MM.1S (cell line): ENCODE measurements at places on chromosomes 12 and 14.

GRCh38 chr14:23399591-23399990 lies 8.5 kb downstream of the MYH6 start:
- DNase-seq = no peak

DNA sequence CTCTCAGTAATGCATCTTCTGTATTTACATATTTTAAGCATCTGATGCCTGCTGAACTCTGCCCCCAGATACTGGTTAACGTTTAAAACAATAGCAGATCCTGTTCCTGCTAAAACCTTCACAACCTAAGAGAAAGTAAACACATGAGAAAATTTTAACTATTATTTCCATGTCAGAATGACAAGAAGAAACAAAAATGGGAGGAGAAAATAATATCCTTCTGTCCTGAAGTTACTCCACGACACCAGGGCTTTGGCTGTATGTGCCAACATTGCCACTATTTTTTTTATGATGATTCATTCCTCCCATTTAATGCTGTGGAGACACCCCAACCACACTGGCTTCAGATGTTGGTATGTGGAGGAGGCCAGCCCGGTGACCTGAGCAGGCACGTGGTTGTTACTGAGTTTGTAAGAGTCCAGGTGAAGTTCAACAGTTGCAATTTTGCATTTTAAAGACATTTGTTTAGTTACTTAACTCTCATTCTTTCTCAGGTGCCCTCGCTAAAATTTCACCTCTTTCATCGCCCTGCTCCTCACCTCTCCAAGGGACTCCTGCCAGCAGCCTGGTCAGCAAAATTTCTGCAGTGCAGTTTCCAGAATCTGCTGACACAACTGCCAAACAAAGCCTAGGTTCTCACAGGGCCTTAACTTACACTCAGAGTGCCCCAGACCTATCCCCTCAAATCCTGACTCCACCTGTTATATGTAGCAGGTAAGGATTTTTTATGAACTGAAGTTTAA lies 65.5 kb upstream of the SLCO1C1 start:
- DNase-seq = peak; percentile 73

- peak; percentile 39 for DNase-seq
These were observed 197.5 kb upstream of the TMEM132C start for GRCh38 chr12:128069359-128069997.

- DNase-seq = no peak
These were observed 9.1 kb downstream of the C12orf76 start for GRCh38 chr12:110039085-110039807.

GRCh38 chr12:115000038-115000437 lies 316.1 kb upstream of the TBX3 start:
- peak; percentile 33 for DNase-seq

- no peak for DNase-seq
These were observed 574.1 kb downstream of the SLC16A7 start for GRCh38 chr12:60169904-60170303.

- no peak for DNase-seq
These were observed 26.6 kb upstream of the KCNC2 start for GRCh38 chr12:75236206-75236605.

DNA sequence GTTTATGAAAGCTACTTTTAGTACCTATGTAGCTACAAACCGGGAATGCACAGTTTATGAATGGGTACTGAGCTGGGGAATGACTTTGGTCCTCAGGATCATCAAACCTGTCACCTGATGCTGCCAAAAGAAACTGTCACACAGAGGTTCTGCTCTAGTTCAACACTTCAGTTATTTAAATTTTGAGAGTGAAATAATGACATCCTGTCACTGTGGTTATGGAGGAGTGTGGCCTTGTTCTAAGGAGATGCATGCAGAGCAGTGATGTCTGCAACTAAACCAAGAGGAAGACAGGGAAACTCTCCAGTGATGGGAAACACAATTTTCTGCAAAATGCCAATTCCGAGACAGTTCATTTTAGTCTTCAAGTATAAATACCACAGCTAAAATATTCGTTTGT lies 4.8 kb upstream of the AEBP2 start:
- no peak for DNase-seq

GRCh38 chr14:68463299-68463698 lies 329.6 kb downstream of the ZFP36L1 start:
- DNase-seq = no peak

- no peak for DNase-seq
These were observed 426.4 kb downstream of the TMEM121 start for GRCh38 chr14:105952826-105953225.

DNA sequence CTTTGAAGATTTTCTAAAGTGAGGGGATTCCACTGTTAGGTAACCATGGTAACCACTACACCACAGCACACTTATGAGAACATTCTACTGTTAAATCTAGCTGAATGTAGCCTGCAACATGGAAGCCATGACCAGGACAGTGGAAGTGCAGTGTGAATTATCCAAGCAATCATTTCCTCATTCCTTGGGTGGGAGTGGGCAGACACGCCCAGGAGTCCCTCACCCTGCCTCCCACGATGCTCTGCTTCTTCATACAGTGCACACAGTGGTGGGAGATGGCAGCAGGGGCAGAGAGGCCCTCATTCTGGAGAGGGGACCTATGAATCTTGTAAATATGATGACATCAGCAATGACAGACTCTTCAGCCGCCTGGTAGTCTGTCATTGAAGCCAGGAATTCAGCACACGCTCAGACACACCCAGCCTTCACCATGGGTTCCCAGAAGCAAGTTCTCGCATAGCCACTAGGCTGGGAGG lies 70.1 kb upstream of the HOXC13 start:
- DNase-seq = no peak

DNA sequence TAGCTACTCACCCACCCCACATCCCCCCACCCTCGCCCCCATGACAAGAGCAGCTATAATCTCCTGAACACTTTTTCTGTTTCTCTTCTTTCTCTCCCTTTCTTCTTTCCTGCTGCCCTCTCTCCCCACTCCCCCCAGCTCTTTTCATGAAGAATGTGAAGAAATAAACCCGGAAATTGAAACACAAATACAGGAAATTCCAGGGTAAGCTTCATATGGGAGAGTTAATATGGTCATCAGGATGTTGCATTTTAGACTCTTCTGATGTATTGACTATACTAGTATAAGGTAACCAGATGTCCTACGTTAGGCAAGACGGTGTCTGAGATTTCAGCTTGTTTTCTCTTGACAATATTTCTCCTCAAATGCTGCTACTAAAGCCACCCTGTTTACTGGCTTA lies 41.6 kb upstream of the LRIG3 start:
- DNase-seq = no peak

GRCh38 chr14:99685151-99685591 lies 1.1 kb downstream of the CYP46A1 start:
- no peak for DNase-seq

GRCh38 chr12:117837737-117838050 lies 131.1 kb downstream of the KSR2 start:
- DNase-seq = no peak

DNA sequence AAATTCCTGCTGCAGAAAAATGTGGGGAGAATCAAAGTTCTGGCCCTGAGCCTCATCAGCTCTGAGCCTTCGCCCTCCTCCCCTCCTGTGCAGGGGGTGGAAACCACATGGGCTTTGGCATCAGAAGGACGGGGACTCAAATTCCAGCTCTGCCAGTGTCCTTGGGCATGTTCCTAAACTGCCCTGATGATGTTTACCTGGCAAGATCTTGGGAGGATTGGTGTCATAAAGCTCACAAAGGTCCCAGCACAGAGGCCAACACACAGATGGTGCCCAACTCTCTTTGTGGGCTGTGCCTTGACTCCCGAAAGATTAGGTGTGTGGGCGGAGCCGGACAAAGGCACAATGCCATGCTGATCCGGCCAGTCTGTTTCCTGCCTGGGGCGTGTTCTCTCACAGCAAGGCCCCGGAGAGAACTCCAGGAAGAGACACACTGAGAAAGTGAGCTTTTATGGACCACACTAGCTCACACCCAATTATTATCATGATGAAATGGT lies 20.5 kb upstream of the CLMN start:
- DNase-seq = no peak

DNA sequence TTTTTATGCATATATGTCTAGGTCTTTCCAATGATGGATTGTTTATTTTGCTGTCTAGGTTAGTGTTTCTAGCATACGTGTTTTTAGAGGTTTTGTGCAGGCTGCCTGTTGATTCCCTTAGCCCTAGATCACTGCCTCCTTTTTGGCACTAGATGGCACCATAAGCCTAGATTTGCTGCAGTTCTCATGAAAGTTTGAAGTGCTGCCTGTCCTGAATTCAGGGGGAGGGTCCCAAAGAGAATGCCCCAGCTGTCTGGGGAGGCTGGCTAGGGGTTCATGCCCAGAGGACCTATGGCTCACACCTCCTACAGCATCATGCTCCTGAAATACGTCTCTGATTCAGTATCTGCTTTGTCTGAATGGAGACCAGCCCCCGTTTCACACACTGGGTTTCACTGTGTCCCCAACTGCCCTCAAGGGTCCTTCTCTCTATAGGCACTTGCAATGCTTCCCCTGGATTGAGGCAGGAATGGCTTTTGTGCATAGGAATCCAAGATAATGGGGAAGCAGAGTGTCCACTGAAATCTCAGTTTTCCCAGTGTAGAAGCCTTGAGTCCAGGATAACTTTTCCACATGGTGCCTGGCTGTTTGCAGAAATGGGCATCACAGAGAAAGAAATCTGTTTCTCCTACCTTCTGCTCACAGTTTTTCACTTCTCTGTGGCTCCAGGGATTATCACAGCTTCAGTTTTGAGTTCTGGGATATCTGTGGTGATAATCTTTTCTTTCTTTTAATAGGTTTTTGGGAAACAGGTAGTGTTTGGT lies 14.2 kb upstream of the TXNRD1 start:
- DNase-seq = peak; percentile 46

DNA sequence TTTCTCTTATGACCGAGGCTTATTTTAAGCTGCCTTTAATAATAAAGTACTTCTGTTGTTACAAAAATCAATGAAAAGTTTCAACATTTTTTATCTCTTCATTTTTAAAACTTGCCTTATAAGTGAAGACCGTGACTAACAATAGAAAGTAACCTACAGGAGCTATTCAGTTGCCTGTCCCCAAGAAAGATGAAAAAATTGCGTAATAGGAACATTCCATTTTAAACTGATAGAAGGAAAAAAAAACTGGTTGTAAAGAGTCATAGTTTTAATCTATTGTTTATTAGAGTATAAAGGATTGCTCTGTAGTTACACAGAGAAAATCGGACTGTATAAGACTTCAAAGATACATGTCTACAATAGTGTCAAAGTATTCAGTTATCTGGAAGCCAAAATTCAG lies 83.3 kb downstream of the DAAM1 start:
- no peak for DNase-seq

DNA sequence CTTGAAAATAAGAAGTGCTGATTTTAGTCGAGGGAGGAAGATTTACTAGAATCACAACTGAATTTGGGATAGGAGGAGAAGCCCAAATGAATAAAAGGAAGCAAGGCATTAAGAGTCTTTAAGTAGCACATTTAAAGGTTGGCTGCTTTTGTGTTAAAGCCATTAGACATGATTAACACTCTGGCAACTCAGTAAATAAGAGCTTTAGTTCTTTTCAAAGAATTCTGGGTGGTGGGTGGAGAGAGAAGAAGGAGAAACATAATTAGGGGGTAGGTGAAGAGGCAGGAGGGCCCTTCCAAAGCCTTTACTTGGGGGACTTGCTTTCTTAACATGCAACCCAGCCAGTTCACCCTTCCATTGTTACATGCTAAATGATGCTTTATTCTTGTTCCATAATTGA lies 284.6 kb upstream of the SEL1L start:
- no peak for DNase-seq

- no peak for DNase-seq
These were observed 40.9 kb upstream of the RERGL start for GRCh38 chr12:18130851-18131250.

GRCh38 chr14:28161040-28161439 lies 605.5 kb upstream of the FOXG1 start:
- DNase-seq = no peak

DNA sequence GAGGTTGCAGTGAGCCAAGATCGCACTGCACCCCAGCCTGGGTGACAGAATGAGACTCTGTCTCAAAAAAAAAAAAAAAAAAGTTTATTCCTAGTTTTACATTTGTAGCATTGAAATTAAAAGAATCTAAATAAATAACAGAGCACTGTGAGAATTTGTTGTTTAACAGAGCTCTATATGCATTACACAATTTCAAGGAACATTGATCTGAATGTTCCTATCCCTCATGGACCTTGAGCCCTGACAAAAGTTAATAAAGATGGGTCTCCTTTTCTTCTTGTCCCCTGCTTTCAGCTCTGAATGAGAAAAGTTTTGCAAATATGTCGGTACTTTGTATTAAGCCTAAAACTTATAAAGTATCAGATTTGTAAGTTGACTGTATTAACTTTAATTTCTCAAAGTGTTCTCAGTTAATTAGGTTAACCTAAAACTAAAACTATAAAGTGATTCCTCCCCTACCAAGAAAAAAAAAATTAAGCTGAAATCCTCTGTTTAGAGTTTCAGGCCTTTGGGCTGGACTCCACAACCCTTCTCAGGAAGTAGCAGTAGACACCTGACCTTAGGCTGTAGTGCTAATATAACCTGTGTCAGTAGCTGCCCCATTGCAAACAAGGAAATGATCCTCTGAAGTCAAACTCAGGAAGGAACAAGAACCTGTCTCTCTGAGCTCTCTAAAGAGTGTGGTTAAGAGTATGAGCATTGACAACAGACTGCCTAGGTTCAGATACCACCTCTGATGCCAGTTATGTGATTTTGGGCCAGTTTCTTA lies 477.6 kb downstream of the DPF3 start:
- peak; percentile 48 for DNase-seq

GRCh38 chr12:128191380-128191779 lies 75.6 kb upstream of the TMEM132C start:
- no peak for DNase-seq
